ENCODE measurements at places on chromosomes 7 and 10.

- no peak for DNase-seq
Measured at GRCh38 chr7:23211589-23211988, 29.7 kb downstream of the NUP42 start.

- no peak for DNase-seq
Measured at GRCh38 chr10:123011987-123012386, 3.2 kb downstream of the ACADSB start.

- DNase-seq: no peak
Measured at GRCh38 chr7:32259931-32260596, 189.9 kb upstream of the PDE1C start.

DNA sequence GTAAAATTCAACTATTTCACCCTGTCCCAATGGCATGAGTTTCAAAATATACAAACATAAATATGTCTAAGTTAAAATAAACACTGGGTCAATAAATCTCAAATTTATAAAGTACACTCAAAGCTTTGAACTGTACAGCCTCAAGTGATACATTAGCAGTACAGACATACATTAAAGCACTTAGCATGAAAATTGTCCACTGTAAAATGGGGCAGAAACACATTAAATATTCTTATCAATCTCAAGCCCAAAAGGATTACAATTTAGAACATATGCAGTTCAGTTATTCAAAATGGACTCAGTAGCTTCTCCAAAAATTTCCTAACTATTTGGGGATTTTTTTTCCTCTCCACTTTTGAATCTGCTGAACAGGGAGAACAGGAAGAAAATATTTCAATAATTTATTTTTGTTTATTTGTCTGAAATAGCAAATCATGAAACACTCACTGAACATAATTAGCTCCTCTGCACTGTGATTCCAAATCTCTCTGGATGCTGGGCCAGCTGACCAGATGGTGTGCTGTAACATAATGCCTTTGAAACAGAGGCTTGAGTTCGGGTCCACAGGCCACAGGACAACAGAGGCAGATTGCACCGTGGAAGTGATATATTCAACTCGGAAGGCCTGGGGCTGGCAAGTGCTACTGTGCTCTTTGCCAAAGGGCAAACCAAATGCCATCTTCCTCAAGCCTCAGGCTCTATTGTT lies 248.9 kb upstream of the LRRN3 start:
- DNase-seq: no peak

- no peak for DNase-seq
Measured at GRCh38 chr7:70743531-70744325, 388.2 kb upstream of the GALNT17 start.

DNA sequence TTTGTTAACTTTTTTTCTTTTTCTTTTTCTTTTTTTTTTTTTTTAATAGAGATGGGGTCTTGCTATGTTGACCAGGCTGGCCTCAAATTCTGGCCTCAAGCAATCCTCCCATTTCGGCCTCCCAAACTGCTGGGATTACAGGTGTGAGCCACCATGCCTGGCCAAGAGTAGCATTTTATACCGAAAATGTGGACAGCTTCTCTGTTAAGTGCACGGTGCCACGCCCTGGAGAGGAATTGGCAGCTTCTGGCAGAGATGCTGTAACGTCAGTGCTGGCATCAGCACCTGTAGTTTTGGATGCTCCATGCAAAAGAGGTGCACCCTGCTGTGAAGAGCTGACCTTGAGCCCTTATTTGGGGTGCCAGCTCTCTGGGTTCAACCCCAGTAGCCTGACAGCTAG lies 18.2 kb downstream of the IL15RA start:
- DNase-seq: no peak

DNA sequence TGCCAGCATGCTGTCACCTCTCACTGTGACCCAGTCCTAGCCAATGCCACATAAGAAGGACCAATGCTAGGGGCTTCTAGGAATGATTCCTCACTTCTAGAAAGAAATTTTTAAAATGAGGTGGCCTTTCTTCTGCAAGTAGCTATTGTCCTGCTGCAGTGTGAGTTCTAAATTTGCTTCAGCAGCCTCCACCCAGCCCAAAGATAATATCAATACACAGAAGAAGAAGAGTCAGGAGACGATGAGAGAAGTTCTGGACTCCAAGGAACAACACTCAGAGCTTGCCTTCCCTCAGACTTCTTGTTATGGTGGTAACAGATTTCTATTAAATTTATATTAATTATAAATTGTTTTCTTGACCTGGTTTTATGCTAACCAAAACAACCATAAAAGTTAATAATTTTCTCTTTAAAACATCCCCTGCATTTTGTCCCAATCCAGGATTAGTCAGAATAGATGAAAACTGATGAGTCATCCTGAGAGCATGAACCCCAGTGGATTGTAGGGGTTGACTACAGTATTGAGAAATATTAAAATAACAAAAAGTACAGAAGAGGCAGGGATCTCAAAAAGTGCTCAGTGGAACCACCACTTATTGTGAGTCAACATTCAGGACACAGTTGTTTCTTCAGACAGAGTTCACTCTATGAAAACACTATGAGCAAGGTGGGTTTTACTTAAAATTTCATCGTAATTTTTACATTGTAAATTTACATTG lies 29.6 kb upstream of the AKR1C2 start:
- DNase-seq: no peak

GRCh38 chr7:12067156-12067831 lies 143.8 kb upstream of the TMEM106B start:
- peak; percentile 35 for DNase-seq

DNA sequence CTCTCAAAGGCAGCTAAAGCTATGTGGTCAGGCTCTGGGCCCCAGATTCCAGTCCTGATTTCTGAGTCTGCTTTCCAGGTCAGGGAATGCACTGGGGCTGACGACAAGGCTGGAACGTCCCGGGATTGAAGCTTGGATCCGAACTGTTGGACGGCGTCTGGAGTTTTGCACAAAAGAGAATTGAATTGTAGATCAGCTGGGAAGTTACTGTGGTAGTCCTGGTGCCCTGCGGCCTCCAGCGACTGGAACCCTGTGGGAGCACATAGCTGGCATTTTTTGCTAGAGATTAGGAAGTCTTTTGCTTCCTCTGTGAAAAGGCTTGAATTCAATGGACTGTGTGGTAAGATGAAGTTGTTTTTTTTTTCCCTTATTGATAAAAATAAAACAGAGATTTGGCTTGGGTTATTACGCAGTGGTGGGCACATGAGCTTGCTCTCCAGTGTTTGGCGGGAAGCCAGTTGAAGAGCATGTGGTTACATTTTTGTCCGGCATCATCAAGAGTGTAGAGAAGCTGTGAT lies at the start of gene HK1:
Gene HK1 (plus strand): TSS at position 51 of the 518 bp plus-strand sequence.
- DNase-seq: no peak

- DNase-seq: no peak
Measured at GRCh38 chr7:102973096-102973802, 60.4 kb downstream of the LRRC17 start.

- peak; percentile 68 for DNase-seq
Measured at GRCh38 chr10:43816351-43817321, 168.0 kb upstream of the ZNF32 start.

DNA sequence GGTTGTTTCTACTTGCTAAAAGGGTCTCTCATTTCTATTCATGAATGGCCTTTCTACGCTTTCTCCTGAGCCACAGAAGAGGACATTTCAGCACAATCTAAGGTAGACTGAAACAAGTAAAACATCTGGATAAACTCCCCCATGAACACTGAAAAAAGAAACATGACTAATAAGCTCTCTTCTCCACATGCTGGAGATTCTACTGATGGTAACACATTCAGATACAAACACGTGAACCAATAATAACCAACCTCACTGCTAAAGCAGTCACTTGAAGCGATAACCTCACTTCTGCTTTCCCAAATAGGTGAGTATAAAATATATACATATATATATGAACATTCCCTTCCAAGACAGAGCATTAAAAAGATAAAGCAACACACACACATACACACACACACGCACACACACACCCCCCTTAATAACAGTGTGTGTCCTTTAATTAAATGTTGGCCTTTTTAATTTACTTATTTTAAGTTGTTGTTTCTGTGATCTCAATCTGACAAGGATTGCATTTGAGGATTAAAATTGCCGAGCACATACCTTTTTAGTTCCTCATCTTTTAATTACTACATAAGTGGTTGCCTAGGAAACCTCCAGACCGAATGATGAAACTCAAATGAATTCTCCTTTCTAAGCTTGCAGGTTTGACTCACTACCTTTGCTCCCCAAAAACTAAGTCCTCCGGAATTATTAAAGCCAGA lies 292.4 kb upstream of the KLF14 start:
- DNase-seq: no peak

GRCh38 chr7:73567846-73568685 lies 10.3 kb downstream of the TBL2 start:
- DNase-seq: no peak

DNA sequence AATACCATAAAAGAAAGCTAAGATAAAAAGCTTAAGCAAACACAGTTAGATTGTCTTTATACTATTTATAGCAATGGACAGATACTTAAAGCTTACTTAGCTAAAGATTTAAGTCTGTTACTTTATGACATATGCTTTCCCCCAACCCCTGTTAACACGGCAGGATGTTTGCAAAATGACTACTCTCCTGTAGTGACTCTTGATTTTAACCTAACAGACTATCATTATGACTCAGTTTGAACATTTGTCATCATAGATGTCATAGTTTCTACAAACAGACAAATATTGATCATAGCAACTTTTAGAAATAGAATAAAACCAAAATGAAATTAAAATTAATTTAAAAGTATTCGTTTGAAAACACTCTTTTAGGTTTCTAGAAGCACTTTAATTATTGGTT lies 7.8 kb upstream of the COMMD3 start:
- DNase-seq: no peak

DNA sequence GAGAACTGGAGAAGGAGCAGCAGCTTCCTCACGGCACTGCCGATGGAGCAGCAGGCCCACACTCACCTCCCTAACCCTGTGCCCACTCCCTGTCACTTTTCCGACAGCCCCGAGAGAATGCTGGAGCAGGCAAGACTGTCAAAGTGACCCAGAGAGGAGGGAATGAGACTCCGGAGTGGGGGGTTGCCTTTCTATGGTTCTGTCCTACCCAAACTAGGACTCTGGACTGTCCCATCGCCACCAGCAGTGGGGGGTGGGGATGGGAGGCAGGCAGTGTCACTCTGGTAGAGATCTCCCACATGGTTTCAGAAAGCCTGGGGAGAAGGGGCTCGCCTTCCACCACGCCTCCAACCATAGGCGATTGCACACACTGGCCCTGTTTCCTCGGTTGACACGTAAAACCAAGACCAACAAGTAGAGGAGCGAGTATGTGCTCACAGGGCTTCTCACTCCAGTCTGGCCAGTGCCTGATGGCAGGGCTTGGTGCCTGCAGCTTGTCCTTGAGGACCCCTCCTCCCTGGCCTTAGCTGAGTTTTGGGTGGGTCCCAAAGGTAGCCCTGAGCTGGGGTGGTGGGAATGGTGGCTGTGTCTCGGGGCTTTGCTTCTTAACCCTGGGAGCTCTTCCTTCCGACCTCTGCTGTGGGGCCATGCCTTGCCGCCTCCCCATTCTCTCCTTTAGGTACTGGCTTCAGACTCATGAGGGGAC lies 148.5 kb downstream of the PTPN20 start:
- DNase-seq: no peak

DNA sequence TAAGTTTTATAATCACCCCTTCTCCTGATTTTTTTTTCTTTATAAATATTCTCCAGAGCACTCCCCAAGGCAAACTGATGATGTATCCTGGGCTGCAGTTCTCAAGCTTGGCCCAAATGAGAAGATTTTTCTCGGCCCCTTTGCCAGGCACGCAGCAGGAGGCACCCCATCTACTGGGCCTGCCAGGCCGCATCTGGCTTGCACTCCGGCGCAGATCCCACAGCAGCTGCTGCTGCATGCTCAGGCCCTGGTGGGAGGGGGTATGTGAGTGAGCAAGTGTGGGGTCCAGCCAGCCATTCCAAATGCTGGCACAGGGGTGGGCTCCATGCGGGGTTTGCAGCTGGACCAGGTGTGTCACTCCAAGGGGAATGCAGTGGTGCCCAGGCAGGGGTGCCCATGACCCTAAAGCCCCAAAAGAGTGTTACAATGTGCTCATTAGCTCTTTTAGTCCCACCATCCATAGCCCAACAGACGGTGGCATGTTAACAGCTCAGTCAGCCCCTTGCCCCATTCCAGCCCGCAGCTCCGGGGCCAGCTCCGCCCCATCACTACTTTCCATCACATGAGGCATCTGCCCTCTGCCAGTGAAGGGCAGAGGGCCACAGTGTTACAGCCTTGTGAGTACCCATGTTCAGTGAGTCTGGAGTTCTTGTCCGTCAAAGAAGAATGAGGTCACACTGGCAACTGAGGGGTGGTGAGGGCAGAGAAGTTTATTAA lies 25.9 kb downstream of the OAT start:
- DNase-seq: peak; percentile 72

DNA sequence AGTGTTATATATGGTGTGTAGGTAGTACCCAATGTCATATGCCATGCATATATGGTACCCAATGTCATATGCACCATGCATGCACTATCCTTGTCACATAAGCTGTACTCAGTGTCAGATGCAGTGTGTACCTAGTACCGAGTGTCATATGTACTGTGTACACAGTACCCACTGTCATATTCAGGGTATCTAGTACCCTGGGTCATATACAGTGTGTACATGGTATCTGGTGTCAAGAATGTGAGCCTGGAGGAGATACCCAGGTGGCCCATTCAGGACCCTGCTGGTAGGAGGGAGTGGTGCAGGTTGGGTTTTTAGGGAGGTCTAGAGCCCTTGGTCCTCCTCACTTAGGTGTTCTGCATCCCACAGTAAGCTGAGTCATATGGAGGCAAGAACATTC lies 1.8 kb downstream of the ZMYND11 start:
- peak; percentile 22 for DNase-seq

GRCh38 chr7:157684909-157685429 lies 348.2 kb downstream of the DNAJB6 start:
- no peak for DNase-seq

DNA sequence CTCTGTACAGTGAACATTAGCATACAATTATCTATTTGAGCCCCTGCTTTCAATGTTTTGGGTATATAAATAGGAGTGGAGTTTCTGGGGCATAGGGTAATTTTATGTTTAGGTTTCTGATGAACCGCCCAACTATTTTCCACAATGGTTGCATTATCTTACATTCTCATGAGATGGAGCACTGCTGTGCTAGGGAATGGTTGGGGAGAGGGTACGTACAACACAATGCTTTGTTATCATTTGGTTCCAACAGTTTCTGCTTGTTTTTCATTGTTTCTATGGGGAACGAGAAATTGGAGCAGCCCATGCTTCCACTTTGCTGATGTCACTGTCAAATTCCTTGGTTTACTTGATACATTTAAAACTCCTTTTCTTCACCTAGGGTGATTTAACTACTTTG lies 1115.3 kb downstream of the REEP3 start:
- no peak for DNase-seq

DNA sequence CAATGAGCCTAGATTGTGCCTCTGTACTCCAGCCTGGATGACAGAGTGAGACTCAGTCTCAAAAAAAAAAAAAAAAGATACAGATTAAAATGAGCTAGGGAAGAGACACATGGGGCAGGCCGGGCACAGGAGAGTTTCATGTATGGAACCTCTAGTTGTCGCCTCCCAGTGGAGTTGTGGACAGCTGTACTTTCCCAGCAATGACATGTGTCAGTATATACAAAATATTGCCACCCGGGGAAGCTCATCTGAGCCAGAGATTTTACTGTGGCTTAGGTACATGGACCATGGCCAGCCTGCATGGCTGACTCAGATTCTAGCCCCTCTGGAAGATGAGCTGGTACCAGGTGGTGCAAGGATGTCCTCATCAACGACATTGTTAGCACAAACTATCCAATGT lies 87.4 kb downstream of the COL26A1 start:
- DNase-seq: no peak

GRCh38 chr10:131855461-131856401 lies 45.1 kb upstream of the PPP2R2D start:
- no peak for DNase-seq

GRCh38 chr7:30650421-30650808 lies 31.8 kb downstream of the CRHR2 start:
- DNase-seq: no peak

Measured in right hindlimb (tissue), 1 donor.